AG04450 (cell line): ENCODE measurements at places on chromosomes 2 and 18. TPM values are rescaled to one million over a fixed set of nuclear protein-coding genes. Genes with fewer than 3 reads are reported as not detected.
A peak's percentile ranks its signal among the peaks of the same experiment; 100 is the strongest.

DNA sequence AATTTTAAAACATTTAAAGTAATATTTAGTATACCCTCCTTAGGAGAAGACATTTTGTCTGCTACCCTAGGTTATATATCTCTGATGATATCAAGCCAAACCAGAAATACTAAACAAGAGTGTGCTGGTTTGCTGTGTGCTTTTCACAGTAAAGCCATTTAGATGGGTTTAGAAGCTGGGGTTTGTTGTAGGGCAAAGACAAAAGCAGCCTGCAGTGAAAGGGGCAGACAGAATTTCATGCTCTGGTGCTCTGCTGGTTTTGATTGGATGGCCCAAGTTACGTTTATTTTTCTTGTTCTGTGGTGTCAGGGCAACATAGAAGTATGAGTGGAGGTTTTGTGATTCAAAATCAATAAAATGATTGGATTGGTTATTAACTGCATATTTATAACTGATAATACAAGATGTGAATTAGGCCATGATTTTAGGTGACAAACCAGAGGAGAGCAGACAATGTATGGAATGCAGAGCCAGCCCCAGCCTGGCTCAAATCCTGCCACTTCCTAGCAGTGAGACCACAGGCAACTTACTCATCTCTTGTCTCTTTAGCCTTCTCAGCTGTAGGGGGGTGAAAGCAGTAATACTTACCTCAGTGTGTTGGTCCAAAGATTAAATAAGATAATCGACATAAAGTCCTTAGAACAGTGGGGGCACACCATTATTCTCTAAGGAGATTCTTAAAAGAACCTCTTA lies 30.9 kb upstream of the IER3IP1 start:
- DNase-seq = no peak

Gene C2orf80
- not detected in 2 replicates for polyA plus RNA-seq

DNA sequence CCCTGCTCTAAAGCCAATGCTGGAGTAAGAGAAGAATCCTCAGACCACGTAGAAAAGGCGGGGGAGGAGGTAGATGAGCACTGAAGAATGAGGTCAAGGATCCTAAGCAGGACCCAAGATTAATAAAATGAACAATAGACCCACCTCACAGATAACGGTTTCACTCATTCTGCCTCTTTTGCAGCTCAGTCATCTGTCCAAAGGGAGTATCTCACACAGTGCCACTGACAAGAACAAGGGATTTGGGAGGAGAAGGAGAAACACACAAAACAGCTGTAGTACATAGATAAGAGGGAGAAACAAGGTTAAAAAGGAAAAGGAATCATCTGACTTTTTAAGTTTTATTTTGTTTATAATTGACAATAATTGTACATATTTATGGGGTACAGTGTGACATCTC lies 30.9 kb upstream of the SULT1C4 start:
- no peak for DNase-seq

GRCh38 chr2:67476809-67477790 lies 80.0 kb downstream of the ETAA1 start:
- no peak for DNase-seq

Gene LCT
- polyA plus RNA-seq = not detected in 2 replicates

Gene EPG5
- polyA plus RNA-seq = 49.5 and 51.5 TPM in 2 replicates

GRCh38 chr18:79396431-79397246 lies 909 bp downstream of the NFATC1 start:
- no peak for DNase-seq

DNA sequence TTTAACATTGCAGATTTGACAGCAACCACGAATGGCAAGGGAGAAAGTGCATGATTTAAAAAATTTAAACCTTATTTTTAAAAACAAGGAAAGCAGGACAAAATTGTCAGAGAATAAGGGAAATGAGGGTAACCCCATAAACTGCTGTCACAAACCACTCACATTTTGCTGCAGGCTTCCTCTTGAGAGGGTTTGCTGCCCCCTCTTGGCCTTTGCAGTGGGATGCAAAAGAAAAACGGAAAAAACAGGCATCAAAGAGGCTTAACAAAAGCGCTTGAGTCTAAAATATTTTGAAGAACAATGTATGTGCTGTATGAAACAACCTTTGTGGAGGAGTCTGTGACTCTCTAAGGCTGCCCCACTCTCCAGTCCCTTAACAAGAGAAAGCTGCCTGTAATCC lies 91.6 kb downstream of the TMX3 start:
- DNase-seq = peak; percentile 48

GRCh38 chr18:2797951-2798350 lies 48.9 kb upstream of the EMILIN2 start:
- DNase-seq = no peak

- DNase-seq = no peak
Observed at GRCh38 chr2:45978302-45978859, 318.8 kb upstream of the EPAS1 start.

GRCh38 chr18:12031846-12032245 lies 50.5 kb downstream of the IMPA2 start:
- peak; percentile 37 for DNase-seq
